ENCODE measurements at places on chromosomes 16 and 17. TPM values are rescaled to one million over a fixed set of nuclear protein-coding genes. Genes with fewer than 3 reads are reported as not detected.

Gene MT4
- total RNA-seq, result not detected

Gene RPH3AL
- 4.0 TPM for total RNA-seq

Gene KRT26
- not detected for total RNA-seq

Gene FBXL16
- 0.93 TPM for total RNA-seq

Gene EXOC3L1
- 0.12 TPM for total RNA-seq

Gene MPV17L
- not detected for total RNA-seq

Gene WNT9B
- total RNA-seq, result not detected

Gene RTN4RL1
- total RNA-seq, result 0.58 TPM

Gene MYH2
- 3.5 TPM for total RNA-seq

Gene CHMP6
- 24.2 TPM for total RNA-seq

Gene KCNJ2
- under 0.01 TPM for total RNA-seq

Gene PRDM7
- total RNA-seq, result not detected

Gene CCL5
- total RNA-seq, result not detected

Gene TOX3
- total RNA-seq, result not detected

Gene GPR142
- total RNA-seq, result not detected

Gene TOM1L1
- 25.1 TPM for total RNA-seq

Gene CLN3
- 14.4 TPM for total RNA-seq
